Mesenteric fat pad (tissue), 1 donor: ENCODE measurements at places on chromosomes 13 and 19. TPM values are rescaled to one million over a fixed set of nuclear protein-coding genes. Genes with fewer than 3 reads are reported as not detected.

ZNF222 gene
- 3.2 TPM for total RNA-seq

CYP4F3 gene
- total RNA-seq = 1.3 TPM

GRCh38 chr13:32731576-32731975, 145.3 kb downstream of the PDS5B start:
- no peak for DNase-seq

EDDM13 gene
- not detected for total RNA-seq

GRCh38 chr19:51123381-51123800, 1.3 kb upstream of the SIGLEC9 start:
- no peak for DNase-seq

TMEM150B gene
- 7.1 TPM for total RNA-seq
